ENCODE measurements at places on chromosomes 3 and 15. TPM values are rescaled to one million over a fixed set of nuclear protein-coding genes. Genes with fewer than 3 reads are reported as not detected.

MINAR1 gene
- total RNA-seq, result 0.54 TPM

TRIM71 gene
- total RNA-seq, result not detected

GPR149 gene
- not detected for total RNA-seq

SCAP gene
- total RNA-seq, result 21.2 TPM

HYAL3 gene
- 9.6 TPM for total RNA-seq

LRRN1 gene
- not detected for total RNA-seq

C3orf49 gene
- not detected for total RNA-seq

RLBP1 gene
- not detected for total RNA-seq

BOC gene
- total RNA-seq, result 6.5 TPM

TGM5 gene
- total RNA-seq, result not detected

CPNE9 gene
- 0.14 TPM for total RNA-seq

POPDC2 gene
- total RNA-seq, result 0.25 TPM
